ENCODE measurements at places on chromosomes 13 and 19. TPM values are rescaled to one million over a fixed set of nuclear protein-coding genes. Genes with fewer than 3 reads are reported as not detected.

Gene FOSB
- total RNA-seq = 754 TPM

Gene CEACAM20
- not detected for total RNA-seq

Gene ZNF229
- total RNA-seq = 7.4 TPM

DNA sequence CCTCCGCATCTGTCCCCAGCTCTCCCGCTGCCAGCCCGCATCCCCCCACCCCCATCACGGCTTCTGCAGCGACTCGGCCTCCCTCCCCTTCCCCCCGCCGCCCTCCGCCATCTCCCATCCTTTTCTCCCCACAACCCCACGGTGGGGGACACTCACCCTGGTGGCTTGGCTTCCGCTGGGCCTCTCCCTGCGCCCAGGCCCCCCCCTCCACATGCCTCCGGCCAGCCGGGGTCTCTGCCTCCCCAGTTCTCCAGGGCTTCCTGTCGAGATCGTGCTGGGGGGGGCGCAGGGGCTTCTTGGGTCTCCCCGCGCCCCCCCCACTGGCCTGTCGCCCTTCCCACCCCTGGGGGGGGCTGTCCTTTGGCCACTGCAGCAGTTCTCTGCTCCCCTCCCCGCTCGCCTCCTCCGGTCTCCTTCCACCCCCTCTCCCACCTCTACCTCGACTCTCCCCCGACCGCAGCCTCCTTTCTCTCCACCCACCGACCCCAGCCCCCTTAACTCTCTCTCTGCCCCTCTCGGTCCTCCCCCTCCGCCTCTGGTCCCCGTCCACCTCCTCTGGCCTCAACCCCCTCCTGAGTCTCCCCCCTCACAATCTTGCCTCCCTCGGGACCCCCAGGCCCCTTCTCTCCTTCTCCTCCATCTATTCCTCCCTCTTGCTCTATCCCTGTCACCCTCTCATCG is 17.1 kb downstream of the LRRC4B start:
- H3K27ac ChIP-seq = no peak overlapping the region
- H3K27me3 ChIP-seq = no peaks in the 10 kb centered on the region
- DNase-seq = no peak
- no peak overlapping the region for H3K4me3 ChIP-seq

DNA sequence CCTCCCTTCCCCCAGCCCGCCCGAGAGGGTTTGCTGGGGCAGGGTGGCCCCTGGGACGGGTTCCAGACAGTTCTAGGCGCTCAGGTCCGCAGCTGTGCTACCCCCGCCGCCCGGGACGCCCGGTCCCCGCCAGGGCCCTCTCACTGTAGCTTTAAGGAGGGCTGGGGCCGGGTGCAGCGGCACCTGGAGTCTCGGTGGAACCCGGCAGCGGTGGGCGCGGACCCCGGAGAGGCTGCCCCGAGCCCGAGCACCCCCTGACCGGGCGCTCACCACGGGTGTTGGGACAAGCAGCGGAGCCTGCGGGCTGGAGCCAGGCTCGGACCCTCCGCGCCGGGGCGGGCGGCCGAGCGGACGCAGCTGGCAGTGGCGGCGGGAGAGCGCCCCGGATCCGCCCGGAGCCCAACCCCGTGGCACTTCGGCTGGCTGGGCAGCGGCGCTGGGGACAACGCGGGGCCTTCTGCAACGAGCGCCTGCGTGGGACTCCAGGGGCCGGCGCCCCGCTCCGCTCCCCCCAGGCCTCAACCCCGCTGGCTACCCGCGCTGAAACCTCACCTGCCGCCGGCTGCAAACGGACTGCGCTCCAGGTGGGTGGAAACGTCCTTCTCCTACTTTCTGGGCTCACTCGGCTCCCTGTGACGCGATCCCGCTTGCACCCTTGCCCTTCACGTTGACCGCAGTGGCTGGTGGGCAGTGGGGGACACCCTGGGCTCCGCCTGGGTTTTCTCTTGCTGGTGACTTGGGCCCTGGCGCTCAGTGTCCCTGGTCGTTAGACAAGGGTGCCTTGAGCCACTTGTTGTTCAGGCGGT is 81.1 kb downstream of the ZNF429 start:
- H3K36me3 ChIP-seq = no peaks in the 10 kb centered on the region
- peak; percentile 78 for DNase-seq
- peak overlapping the region; percentile 21 for H3K4me3 ChIP-seq

DNA sequence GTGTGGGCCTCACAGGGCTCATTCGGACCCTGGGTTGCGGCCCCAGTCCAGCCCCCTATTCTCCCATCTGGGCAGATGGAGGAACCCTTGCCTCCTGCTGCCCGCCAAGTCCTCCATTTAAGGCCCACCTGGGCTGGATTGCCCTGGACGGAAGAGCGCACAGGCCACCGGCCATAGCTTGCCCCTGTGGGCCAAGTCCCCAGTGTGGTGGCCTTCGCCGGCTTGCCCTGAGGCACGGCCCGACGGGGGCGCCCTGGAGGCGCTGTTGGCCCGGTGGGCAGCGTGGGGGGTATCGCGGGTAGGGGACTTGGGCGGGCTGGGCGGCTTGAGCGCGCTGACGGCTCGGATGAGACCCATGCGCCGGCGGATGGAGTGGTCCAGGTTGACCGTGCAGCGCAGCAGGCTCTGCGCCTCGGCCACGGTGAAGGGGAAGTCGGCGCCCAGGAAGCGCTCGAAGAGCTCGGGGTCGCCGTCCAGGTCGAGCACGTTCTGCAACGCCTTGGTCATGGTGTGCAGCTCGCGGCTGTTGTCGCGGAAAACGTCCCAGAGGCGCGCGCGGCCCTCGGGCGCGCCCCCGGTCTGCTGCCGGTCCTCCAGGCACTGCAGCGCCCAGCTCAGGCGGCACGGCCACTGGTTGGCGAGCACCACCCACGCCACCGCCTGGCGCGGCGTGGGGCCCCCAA is 8.8 kb downstream of the NKPD1 start:
- H3K36me3 ChIP-seq = no peaks in the 10 kb centered on the region
- no peak overlapping the region for H3K27ac ChIP-seq
- no peaks in the 10 kb centered on the region for H3K4me1 ChIP-seq
- H3K4me3 ChIP-seq = no peak overlapping the region
- DNase-seq = no peak

DNA sequence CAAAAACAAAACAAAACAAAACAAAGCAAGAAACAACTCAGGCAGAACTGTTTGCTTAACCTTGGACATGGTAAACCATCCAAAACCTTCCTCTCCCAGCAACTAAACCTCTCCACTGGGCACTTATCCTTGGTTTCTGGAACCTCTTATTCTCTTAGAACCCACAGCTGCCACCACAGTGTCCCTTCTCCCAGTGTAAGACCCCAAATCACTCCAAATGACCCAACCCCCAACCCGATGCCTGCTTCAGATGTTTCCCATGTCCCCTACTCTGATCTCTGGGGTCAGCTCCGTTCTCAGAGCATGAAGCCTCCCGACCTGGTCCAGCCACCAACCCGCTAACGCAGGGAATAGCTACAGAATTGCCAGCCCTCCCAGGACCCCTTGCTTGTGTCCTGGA is 972 bp downstream of the KLK2 start:
- no peak overlapping the region for H3K4me3 ChIP-seq
- DNase-seq = no peak
- no peaks in the 10 kb centered on the region for H3K36me3 ChIP-seq
- H3K27me3 ChIP-seq = no peaks in the 10 kb centered on the region

DNA sequence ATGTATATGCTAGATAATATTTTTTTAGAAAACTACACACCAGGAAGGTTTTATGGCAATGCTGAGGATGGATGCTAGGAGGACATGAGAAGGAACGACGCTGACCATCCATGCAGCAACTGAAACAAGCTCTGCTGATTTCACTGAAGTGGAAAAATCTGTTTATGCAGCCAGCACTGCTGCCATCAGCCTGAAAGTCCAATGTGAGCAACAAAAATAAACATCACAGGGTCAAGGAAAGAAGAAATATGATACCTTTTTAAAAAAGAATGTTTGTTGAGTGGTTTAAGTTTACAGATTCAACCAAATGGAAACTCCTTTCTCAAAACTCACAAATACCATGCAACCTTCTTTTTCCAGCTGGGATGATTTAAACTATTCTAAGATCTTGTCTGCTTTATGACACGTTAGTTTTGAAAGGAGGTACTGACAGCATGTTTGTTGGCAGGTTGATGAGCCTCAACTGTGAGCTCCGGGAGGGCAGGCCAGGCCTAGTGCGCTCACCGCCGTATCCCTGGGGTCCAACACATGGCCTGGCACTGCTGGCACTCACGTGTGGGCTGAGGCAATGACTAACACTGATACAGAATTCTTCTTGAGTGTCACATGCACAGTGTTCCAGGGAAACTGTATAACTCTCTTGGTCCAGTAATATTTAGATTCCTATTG is 46.8 kb downstream of the LATS2 start:
- no peaks in the 10 kb centered on the region for H3K27me3 ChIP-seq
- H3K4me3 ChIP-seq = no peak overlapping the region
- H3K36me3 ChIP-seq = no peaks in the 10 kb centered on the region

- H3K36me3 ChIP-seq = no peaks in the 10 kb centered on the region
- no peaks in the 10 kb centered on the region for H3K4me1 ChIP-seq
- H3K4me3 ChIP-seq = no peak overlapping the region
- no peaks in the 10 kb centered on the region for H3K27me3 ChIP-seq
- DNase-seq = peak; percentile 52
- no peak overlapping the region for H3K27ac ChIP-seq
Measured at GRCh38 chr19:43777163-43777695, 3.5 kb downstream of the KCNN4 start.

Measured in aorta (tissue), 5 donors.